ENCODE measurements at places on chromosomes 1 and 21. TPM values are rescaled to one million over a fixed set of nuclear protein-coding genes. Genes with fewer than 3 reads are reported as not detected.

ESRRG gene
- total RNA-seq, result 0.13 TPM

ATP5PO gene
- total RNA-seq, result 197 TPM

GCSAML gene
- total RNA-seq, result not detected

IL22RA1 gene
- 0.25 TPM for total RNA-seq

OR14K1 gene
- total RNA-seq, result not detected

All from aortic smooth muscle cell (primary cell).